ENCODE measurements at places on chromosomes 2 and 18.

DNA sequence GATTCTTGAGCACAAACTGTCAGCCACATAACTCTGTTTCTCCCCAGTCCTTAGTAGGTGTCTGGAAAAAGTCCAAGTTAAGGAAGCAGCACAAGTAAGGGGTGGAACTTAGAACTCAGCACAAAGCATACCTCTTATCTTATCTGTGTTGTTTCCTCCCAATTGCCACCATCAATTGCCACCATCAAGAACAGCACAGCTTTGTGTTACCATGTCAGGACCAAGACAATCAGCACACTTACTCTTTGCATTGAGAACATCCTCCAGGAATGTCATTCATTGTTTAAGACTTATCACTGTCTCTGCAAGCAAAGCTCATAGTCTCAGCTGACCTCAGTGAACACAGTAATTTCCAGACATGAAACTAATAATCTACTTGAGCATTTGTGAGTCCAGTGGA, 212.7 kb upstream of the FSHR start:
- no peak for DNase-seq

- DNase-seq, result no peak
Observed at GRCh38 chr2:189782221-189782671, 1.9 kb downstream of the ORMDL1 start.

- DNase-seq, result no peak
Observed at GRCh38 chr2:124919296-124919695, 894.2 kb downstream of the CNTNAP5 start.

GRCh38 chr2:83240611-83241010, 1218.5 kb downstream of the SUCLG1 start:
- DNase-seq, result no peak

DNA sequence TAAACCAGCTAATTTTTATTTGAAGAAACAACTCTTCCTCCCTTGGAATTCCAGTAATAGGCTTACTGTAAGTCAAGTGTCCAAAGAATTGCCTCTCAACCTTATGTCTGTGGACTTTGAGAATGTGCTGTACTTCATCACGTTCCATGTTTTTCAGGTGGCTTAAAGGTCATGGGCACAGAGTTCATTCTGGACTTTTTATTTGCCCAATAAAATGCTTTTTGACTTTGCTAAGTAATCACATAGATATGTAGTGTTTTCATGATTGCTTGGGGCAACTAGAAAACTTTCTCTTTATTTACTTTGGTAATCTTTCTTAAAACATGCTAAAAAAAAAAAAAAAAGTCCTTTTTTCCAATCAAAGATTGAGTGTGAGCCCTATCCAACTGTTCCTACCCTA, 10.4 kb upstream of the DNAH7 start:
- DNase-seq, result no peak

DNA sequence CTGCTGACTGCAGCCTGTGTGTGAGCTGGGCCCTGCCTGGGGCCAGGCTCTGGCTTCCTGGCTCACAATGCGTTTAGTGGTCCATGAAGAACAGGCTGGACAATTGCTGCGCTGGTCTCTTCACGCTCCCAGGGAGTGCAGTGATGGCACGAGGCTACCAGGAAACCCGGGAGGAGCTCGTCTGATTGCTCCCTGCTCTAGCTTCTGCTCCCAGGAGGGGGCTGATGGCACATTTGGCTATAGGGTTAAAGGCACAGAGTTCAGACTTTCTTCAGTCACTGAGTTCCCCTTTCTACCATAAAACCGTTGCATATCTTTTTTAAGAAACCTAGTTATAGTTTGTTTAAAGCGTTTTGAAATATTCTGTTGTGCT, 60.1 kb downstream of the KCNF1 start:
- DNase-seq, result no peak

- no peak for DNase-seq
Observed at GRCh38 chr2:38892819-38893218, 3.1 kb downstream of the ARHGEF33 start.

- no peak for DNase-seq
Observed at GRCh38 chr2:201432038-201432620, 19.1 kb downstream of the TRAK2 start.

GRCh38 chr2:107719836-107720235, 106.9 kb upstream of the RGPD4 start:
- no peak for DNase-seq

- no peak for DNase-seq
Observed at GRCh38 chr2:237026981-237027711, 58.5 kb upstream of the COPS8 start.

GRCh38 chr18:22174341-22175145, 5.2 kb downstream of the GATA6 start:
- DNase-seq, result no peak

DNA sequence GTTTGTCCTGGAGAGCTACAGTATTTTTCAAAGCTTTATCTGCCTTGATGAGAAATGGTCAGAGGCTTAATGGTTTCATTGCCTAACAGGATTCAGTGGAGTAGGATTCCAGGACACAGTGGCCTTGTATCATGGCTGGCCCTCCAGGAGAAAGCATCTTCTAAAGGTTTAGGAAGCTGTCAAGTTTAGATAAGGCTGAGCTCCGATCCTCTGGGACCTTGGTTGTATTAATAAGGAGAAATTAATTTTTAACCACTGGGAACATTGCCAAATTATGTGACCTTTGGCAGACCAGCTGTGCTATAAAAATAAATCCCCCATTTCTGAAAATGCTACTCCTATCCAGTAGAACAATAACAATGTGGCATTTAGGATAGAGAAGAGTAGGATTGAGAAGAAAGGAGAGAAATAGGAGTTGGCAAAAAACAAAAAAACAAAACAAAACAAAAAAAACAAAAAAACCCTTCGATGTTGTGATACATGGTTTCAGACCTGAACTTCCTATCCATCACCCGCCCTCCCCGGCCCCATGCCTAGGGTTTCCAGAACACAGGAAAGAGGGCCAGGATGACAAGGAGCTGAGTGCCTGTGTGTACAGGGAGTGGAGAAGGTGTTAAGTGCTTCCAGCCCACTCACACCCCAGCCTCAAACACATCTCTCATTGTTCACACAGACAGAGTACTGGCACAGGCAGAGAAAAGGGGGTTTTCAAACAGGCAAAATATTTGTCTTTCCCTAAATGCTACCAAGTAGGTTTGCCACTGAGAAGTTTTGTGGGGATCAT, 6.3 kb downstream of the NRP2 start:
- DNase-seq, result no peak

DNA sequence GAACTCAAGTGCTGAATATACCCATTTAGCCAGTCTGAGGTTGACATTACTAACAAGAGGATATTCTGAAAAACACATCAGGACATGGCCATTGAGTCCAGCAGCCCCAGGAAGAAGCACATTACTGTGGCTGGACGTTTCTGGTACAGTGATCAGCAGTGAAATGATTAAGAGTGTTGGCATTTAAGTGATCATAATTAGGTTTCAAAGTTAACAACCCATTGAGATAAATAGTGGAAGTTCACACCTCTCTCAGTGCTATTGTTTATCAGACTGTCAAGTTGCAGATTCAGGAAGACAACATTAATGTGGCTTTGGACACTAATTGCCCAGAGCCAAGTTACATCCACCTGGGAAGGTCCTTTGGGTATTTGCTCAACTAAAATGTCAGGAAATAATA, 139.5 kb upstream of the GAREM1 start:
- no peak for DNase-seq

DNA sequence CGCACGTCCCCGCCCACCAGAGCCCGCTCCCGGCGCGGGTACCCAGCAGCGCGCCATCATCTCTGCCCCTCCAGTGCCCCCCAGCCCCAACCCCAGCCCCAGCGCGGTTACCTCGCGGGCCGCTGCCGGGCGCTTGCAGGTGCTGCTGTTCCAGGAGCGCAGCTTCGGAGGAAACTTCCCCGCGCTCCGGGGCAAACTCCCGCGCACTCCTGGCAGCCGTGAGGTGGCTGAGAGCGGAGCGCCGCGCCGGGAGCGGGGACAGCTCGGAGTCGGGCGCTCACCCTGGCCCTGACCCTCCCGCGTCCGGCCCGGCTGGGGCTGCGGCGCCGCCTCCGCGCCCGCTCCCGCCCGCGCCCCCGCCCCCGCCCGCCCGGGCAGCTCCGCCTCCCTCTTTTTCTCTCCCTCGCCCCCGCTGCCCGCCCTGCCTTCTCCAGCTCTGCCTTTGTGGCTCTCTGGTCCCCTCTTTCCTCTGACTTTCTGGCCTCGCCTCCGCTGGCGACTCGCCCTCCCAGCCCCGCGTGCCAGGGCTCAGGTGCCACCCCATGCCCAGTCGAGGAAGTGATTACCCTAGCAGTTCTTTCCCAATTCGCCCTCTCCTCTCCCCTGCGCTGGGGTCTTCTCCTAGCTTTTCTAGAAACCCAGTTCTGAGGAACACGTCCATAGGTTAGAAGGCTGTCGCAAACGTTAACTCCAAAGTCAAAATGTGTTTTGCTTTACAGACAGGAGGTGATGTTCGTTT, at the start of gene CHST9:
Gene CHST9, minus strand, starts transcription at position 284 of the 739 bp plus-strand sequence. CDS start 42,499 bp downstream, outside the sequence.
- no peak for DNase-seq

- DNase-seq, result peak; percentile 53
Observed at GRCh38 chr2:173354073-173354581, 545 bp upstream of the CDCA7 start.

GRCh38 chr2:88698498-88699233, 7.2 kb downstream of the RPIA start:
- DNase-seq, result no peak

- no peak for DNase-seq
Observed at GRCh38 chr2:55097461-55098410, 47.5 kb upstream of the RTN4 start.

DNA sequence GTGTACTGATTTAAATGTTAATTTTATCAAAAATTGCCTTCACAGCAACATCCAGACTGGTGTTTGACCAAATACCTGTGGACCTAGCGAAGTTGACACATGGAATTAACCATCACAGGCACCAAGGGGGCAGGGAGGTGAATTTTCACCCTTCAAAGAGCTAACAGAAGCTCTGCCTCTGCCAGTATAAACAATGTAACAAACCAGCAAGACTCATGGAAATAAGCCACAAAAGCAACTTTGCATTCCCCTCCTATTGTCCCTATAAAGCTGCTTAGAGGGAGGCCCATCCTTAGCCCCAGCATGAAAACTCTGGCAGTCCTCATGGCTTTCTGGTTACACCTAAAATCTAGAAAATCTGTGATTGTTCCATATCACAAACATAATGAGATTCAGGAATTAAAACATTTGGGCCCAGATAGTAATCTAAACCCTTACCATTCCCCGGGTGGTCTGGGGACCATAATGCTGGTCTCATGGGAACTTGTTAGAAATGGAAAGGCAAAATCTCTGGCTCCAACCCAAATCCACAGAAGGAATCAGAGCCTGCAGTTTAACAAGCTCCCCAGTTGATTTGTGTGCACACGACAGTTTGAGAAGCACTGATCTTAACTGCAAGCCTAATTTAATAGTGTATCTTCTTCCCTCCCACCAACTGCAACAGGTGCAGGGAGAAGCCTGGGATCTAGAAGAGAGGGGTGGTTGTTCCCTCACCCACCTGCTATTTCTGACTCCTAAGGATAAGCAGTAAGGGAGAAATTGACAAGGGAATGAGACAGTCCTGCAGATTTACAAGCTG, 23.1 kb downstream of the SERPINB11 start:
- no peak for DNase-seq

- DNase-seq, result no peak
Observed at GRCh38 chr2:18830962-18831361, 241.6 kb upstream of the NT5C1B start.

DNA sequence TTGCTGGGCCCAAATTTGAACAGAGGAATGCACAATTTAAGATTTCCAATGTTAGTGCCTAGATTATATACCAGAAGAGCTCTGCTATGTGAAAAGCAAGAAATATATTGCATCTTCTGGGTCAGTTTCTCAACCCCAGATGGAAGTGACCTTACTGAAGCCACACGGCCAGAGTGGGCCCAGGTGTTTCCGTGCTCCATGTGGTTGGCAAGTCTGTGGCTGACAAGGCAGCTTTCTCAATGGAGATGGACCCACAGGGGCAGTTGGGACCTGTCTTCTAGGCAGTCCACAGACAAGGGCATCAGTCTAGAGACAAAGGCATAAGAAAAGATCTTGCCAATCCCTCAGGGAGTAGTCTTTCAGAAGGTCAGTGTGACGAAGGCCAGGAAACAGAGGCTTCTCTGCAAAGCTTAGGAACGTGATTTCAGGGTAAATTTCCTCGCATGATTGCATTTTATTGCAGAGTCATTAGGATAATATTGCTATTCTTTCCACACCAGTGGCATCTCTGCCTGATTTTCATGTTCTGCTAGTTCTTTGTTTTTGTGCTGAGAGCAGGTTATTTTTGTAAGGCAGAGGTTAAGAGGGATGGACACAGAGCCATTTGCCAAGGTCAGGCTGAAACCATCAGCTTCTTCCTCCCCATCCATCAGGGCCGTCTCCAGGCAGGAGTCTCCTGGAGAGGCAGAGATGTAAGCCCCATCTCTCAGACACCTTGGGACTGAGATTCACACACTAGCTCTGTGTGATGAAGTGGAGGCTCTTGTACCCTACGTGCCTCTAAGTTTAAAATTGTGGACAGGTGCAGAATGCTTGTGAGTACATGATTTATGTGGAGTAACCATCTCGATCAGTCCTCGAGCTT, 202.1 kb downstream of the ANKRD30B start:
- DNase-seq, result no peak

DNA sequence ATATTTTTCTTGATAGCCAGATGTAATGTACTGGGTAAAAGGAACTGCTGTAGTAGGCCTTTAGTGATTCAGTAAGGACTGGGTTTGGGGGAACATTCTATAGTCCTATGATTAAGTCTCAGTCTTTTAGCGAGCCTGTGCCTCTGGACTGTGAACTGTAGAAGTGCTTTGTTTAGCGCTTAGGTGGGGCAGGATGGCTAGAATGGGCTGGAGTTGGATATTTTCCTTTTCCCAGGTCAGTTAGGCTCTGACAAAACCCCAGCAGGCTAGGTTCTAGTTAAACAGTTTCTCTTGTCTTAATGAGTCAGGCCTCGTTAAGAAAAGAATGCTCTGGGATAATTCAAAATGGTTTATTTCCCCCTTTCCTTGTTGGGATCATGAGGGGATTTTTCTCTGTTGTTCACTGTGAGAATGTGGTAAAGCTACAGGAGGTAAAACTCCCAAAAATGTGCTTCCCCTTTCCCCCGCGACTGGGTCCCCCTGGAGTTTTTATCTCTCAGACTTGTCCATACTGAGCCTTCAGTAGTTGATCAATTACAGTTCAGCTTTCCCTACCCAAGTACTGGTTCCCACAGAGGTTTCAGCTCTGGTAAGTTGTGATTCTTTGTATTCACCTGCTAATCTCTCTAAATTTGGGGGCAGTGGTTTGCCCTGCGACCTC, 31.5 kb downstream of the EHBP1 start:
- no peak for DNase-seq

GRCh38 chr2:180559771-180560170, 420.6 kb upstream of the UBE2E3 start:
- no peak for DNase-seq

DNA sequence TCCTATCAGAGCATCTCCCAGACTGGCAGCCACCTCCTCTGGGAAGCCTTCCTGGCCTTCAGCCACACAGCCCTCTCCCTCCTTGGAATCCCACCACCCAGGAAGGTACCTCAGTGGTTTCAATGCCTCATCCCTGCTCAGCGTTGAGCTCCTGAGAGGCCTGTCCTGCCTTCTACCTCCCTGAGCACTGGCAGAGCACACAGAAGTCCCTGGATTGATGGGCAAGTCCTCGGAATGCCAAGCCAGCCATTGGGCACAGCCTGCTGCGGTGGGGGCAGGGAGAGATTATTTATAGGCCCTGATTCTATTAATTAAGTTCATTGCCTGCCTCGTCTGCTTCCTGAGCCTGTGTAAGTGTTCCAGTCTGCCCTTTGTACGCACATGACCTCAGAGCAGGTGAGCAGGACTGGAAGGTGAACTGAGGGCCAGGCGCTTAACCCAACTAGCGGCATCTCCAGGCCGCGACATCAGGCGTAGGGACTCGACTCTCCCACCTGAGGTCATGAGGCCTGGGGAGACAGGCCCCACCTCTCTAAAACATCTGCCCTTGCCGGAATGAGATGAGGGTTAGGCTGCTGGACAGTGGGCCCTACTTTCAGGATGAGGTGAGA, 63.4 kb downstream of the SMAD7 start:
- DNase-seq, result no peak
